ENCODE measurements at places on chromosomes 7 and 10.
A peak's percentile ranks its signal among the peaks of the same experiment; 100 is the strongest.

GRCh38 chr7:104980841-104981671, 32.9 kb upstream of the KMT2E start:
- DNase-seq, result no peak

GRCh38 chr7:126501617-126502016, 751.1 kb downstream of the GRM8 start:
- no peak for DNase-seq

DNA sequence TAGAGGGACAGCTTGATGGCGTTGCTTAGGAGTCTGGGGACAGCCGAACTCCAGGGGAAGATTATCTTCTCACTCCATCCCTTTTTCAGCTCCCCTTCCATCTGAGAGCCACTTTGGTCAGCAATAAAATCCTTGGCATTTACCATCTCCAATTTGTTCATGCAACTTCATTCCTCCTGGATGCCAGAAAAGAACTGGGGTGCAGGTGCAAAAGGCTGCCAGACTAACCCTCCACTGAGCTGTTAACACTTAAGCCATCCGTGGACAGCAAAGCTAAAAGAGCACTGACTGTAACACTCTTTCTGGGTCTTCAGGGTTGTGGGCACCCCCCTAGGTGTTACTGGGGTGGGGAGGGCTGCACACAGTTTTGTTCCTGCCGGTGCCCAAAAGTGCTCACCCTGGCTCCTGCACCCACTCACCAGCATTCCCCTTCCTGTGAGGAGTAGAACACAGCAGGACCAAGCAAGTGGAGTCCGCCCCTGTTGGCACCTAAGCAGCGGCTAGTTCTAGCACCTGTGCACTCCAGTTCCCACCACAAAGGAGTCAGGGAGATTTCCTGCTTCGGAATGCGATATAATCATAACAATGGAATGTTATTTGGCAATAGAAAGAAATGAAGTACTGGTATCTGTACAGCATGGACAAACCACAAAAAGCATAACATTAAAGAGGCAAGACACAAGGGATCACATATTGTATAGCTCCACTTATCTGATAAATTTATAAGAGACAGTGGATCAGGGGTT, 95.1 kb downstream of the NPY start:
- no peak for DNase-seq

- no peak for DNase-seq
Observed at GRCh38 chr10:88262591-88263234, 320.4 kb downstream of the RNLS start.

GRCh38 chr10:75726522-75727483, 295.4 kb downstream of the LRMDA start:
- DNase-seq, result no peak

- no peak for DNase-seq
Observed at GRCh38 chr10:80460399-80461207, 6.5 kb downstream of the TSPAN14 start.

- DNase-seq, result peak; percentile 82
Observed at GRCh38 chr10:6275022-6275997, 72.6 kb downstream of the PFKFB3 start.

GRCh38 chr10:79209831-79210230, 137.4 kb upstream of the PPIF start:
- no peak for DNase-seq

- no peak for DNase-seq
Observed at GRCh38 chr7:35505066-35505465, 189.9 kb downstream of the HERPUD2 start.

All from activated T-helper 1 cell treated with Interleukin-2 at 50 U/mL for 16 hours (primary cell).